ENCODE measurements at places on chromosomes 1 and 21.

GRCh38 chr1:198333744-198334143, 176.9 kb downstream of the NEK7 start:
- no peaks in the 10 kb centered on the region for H3K36me3 ChIP-seq
- no peaks in the 10 kb centered on the region for H3K4me1 ChIP-seq
- H3K27ac ChIP-seq, result no peak overlapping the region
- H3K27me3 ChIP-seq, result peaks cover 4% of the 10 kb centered on the region
- DNase-seq, result no peak

DNA sequence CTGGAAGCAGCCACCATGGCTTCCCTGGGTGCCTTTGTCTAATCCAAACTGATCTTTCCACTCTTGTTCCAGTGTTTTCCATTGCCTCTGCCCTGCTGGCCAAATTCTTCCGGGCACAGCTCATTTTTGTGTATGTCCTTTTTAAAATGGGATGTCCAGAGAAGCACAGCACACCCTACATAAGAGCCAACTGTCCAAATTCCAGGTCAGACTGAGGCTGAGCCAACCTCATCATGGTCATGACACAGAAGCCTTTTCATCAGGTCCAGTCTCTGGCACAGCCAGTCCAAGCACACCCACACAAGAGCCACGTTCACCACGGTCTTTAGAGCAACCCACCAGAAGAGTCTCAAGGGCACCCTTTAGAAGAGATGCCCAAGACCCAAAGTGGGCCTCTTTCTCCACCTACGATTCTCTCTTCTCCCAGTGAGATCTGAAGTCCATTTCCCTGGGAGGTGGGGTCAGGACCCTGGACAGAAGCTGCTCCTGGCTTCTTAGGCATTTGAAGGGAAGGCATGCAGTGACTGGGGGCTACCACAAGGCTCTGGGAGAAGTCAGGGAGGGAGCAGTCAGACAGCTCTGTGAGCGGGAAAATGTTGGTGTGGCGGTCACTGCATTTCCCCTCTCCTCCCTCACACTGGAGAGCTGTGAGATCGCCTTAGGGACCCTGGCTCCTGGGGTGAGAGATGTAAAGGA, 53.2 kb downstream of the SYT2 start:
- H3K27ac ChIP-seq, result no peak overlapping the region
- DNase-seq, result no peak
- H3K27me3 ChIP-seq, result peaks cover 16% of the 10 kb centered on the region
- no peak overlapping the region for H3K4me3 ChIP-seq

DNA sequence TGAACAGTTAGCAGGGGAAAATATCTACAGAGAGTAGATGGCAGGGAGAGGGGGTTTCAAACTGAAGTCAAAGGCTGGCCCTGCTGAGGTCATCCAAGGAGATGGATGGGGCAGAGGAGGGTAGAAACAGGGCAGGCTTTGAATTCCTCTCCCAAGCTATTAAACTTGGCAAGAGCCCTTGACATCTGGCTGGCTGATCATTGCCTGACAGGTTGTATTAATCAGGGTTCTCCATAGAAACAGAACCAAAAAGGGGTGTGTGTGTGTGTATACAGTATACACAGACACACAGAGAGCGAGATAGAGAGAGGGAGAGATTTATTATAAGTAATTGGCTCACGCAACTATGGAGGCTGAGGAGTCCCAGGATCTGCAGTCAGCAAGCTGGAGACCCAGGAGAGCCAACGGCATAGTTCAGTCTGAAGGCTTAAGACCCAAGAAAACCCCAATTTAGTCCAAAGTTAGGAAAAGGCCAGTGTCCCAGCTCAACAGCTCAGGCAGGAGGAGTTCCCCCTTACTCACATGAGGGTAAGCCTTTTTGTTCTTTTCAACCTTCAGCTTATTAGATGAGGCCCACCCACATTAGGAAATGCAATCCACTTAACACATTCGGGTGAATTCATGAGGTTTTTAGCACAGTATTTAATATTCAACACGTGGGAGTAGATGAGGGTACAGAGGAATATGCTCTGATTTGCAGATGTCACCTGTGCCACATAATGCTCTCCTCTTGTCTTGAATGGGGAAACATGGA, 46.7 kb upstream of the HAO2 start:
- no peaks in the 10 kb centered on the region for H3K36me3 ChIP-seq
- H3K27ac ChIP-seq, result no peak overlapping the region
- peaks cover 11% of the 10 kb centered on the region for H3K4me1 ChIP-seq
- no peak for DNase-seq
- H3K4me3 ChIP-seq, result no peak overlapping the region

- no peak for DNase-seq
- H3K27me3 ChIP-seq, result no peaks in the 10 kb centered on the region
- no peak overlapping the region for H3K4me3 ChIP-seq
- peaks cover 24% of the 10 kb centered on the region for H3K4me1 ChIP-seq
- no peaks in the 10 kb centered on the region for H3K36me3 ChIP-seq
- H3K27ac ChIP-seq, result no peak overlapping the region
Observed at GRCh38 chr1:13808729-13809131, 108.7 kb downstream of the PRDM2 start.
